ENCODE measurements at places on chromosomes 6 and 20.

GRCh38 chr20:56875052-56875659 is 246.1 kb downstream of the TFAP2C start:
- no peak for DNase-seq

GRCh38 chr6:162234631-162235030 is 492.9 kb downstream of the PRKN start:
- DNase-seq = no peak

DNA sequence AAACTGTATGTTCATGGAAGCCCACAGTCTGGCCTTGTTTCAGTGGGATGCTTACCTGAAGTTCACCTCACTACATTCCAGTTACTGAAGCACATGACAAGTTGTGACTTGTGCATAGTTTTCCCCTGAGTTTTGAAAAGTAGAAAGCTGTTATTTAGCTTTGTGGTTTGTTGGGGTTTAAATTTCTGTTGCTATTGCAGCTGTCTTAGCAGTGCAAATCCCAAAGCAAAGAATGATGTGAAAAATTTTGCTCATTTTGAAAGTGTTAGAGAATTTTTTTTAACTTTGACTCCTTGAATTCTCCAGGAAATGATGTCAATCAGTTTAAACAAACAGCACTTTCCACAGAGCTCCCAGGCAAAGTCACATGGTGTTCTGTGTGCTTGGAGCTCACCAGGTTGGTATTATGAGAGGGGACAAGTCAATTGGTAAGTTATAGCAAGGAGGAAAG is 268.4 kb downstream of the ADGRG6 start:
- no peak for DNase-seq

GRCh38 chr6:41679696-41680095 is 41.4 kb downstream of the MDFI start:
- no peak for DNase-seq

DNA sequence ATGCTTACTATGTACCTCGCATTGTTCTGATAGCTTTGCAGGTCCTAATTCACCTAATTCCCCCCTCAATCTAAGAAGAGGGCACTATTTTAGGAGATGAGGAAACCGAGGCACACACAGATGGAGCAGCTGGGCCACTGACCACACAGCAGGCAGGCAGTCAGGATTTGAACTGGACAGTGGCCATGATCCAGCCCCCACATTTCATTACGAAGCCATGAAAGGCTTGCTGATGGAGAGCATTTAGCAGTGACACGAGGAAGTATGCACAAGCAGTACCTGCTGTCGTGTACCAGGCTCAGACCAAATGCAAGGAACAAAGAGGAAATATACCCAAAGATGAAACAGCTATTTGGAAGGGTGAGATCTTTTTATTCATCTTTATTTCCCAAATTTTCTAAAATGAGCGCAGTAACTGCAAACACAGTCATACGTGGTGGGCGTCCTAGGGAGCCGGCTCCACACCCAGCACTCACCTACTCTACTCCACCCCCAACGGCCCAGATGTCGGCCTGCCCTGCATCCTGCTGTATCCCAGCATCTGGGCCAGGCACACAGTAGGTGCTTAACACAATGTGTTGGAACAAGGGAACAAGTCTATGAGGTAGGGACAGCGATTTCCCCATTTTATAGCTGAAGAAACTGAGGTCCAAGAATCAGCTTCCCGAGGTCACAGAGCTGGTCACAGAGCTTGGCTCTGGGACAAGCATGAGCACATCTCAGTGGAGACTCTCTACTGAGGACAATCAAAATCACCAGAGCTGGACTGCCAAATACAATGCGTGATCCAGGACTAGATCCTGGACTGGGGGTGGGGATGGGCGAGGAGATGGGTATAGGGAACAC is 15.0 kb downstream of the PREX1 start:
- DNase-seq = no peak

GRCh38 chr6:166949528-166950442 is 6.6 kb downstream of the RNASET2 start:
- no peak for DNase-seq
